Chondrocyte (in vitro differentiated cells): ENCODE measurements at places on chromosomes 16 and 17. TPM values are rescaled to one million over a fixed set of nuclear protein-coding genes. Genes with fewer than 3 reads are reported as not detected.
A peak's percentile ranks its signal among the peaks of the same experiment; 100 is the strongest.

GRCh38 chr17:3879186-3879585 lies 13.7 kb downstream of the CAMKK1 start:
- no peak for DNase-seq

DNA sequence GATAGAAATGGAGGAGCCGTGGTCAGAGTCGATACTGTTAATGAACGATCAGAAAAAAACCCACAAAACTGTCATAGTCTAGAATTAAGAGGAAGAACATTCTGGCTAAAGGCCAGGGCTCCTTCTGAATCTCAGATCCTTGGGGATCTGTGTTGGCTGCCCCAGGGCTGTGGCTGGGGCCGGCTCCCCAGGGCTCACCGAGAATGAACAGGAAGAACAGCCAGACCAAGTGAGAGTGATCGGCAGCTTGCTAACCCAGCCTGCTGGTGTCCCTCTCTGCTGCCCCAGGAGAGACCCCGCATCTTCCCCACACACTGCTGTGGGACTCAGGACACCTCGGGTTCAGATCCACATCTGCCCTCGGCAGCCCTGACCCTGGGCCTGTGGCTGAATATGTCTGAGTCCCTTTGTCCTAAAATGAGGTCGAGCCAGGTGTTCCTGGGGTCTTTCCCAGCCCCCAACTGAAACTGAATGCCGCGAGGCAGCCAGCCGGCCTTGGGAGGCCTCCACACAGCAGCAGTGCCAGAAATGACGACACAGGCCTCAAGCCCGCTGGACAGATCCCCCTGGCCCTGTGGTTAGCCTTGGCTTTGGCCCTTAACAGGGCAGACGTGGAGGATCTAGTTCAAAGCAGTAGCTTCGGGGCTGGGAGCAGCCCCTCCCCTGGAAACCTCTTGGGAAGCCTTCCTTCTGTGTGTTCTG lies 23.9 kb upstream of the CLEC18A start:
- peak; percentile 59 for DNase-seq

- DNase-seq: no peak
Observed at GRCh38 chr16:22050963-22051362, 41.4 kb upstream of the VWA3A start.

DNA sequence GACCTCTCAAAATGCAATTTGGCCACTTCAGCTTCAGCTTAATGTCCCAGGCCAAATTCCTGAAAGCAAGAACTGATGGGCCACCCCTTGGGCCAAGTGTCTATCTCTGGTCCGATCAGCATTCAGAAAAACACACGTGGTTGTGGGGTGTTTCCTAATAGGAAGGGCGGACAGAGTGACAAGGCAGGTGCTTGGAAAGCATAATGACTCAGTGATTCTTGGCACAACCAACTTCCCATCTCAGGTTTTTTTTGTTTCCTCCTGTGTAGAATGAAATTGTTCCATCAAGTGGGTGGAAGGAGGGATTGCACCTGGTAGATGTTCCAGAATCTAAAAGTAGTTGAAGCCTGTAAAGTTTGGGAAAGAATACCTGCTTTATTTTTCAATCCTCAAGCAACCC lies 155.6 kb downstream of the HS3ST2 start:
- DNase-seq: no peak

The STH gene
- total RNA-seq: not detected in 3 replicates

DNA sequence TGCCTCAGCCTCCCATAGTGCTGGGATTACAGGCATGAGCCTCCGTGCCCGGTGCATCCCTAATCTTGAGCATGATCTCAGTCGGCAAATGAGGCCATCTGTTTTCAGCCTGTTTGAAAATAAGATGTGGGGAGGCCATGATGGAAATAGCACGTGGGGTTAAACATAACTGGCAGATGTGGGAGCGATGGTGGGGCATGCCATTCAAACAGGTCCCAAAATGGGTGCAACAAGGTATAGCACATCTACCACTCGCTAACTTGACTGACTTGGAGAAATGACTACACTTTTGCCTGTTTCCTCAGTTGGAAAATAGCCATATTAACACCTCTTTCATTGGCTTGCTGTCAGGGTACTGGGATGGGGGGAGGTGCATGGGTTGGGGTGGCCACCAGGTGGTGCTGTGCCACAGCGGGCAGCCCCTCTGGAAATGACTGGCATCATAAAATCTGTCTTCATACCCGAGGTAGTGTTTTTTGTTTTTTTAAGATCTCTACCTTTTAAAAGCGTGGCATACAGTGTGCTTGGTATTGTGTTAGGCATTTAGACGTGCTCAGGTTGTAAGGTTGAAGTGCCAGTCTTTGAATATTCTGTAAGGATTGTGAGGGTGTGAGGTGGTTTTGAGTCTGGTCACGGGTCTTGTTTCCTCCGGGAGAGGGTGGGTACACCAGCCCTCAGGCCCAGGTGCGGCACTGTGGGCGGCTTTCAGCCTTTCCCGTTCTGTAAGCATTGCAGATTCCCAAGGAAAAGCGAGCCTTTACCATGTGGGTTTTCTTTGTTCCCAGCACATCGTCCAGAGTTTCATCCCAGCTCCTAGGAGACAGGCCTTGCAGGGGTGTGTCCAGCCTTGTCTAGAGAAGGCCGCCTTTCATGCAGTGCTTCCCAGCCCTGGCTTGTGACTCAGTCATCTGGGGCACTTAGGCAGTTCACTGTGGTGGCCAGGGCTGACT lies 2.9 kb upstream of the TTYH2 start:
- no peak for DNase-seq

GRCh38 chr17:2745317-2746037 lies 4.0 kb downstream of the CCDC92B start:
- no peak for DNase-seq

- DNase-seq: no peak
Observed at GRCh38 chr16:50015631-50016030, 9.4 kb upstream of the CNEP1R1 start.

GRCh38 chr17:38544839-38545209 lies 60.9 kb downstream of the SRCIN1 start:
- no peak for DNase-seq

The NOL3 gene
- total RNA-seq: 21.9 to 34.6 TPM (median 31.2 TPM) in 3 replicates

GRCh38 chr16:27025581-27025980 lies 41.1 kb upstream of the C16orf82 start:
- DNase-seq: no peak

The PLD6 gene
- total RNA-seq: 0.55 to 0.68 TPM (median 0.64 TPM) in 3 replicates

The CES3 gene
- 0.12 to 0.75 TPM (median 0.13 TPM) in 3 replicates for total RNA-seq

DNA sequence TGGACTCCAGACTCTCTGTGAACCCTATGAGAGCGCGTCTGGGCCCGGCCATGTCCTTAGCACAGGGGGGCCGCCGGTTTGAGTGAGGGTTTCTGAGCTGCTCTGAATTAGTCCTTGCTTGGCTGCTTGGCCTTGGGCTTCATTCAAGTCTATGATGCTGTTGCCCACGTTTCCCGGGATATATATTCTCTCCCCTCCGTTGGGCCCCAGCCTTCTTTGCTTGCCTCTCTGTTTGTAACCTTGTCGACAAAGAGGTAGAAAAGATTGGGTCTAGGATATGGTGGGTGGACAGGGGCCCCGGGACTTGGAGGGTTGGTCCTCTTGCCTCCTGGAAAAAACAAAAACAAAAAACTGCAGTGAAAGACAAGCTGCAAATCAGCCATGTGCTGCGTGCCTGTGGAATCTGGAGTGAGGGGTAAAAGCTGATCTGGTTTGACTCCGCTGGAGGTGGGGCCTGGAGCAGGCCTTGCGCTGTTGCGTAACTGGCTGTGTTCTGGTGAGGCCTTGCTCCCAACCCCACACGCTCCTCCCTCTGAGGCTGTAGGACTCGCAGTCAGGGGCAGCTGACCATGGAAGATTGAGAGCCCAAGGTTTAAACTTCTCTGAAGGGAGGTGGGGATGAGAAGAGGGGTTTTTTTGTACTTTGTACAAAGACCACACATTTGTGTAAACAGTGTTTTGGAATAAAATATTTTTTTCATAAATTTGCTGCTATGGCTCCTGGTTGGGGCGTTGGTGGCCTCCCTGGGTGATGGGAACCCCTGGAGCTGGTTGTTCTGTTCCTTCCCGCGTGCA lies 23.1 kb downstream of the STAT5A start:
- DNase-seq: no peak

DNA sequence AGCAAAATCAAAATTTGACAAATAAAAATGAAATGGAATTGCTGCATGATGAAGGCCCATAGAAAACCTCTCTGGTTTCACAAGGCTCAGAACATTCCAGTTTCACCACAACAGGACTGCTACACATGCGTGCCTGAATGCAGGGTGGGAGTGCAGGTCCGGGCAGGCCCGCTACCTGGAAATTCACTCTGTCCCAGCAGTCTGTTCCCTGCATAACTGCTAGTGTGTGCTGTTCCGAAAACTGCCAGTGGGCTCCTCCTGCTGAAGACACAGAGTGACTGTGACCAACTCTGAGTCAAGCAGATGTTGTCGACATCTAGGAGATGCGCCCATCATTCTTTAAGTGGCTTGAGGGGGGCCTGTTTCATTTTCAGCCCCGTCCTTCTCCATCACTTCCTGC lies 284.8 kb upstream of the MAF start:
- DNase-seq: no peak

- no peak for DNase-seq
Observed at GRCh38 chr16:57893559-57894389, 77.2 kb downstream of the CNGB1 start.

DNA sequence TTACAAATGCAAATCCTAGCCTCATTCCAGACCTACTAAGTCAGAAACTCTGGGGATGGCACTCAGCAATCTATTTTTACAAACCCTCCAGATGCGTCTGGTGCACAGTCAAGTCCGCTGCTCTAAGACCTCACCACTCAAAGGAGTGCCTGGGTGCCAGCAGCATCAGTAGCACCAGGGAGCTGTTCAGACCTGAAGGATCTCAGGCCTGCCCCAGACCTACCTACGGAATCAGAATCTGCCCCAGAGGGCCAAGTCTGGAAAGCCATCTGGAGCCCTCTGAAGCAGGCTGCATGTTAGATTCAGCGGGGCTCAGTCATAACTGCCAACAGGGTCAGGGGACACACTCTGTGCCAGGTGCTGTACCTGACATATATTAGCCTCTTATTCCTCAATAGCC lies 17.6 kb downstream of the MEOX1 start:
- DNase-seq: no peak

DNA sequence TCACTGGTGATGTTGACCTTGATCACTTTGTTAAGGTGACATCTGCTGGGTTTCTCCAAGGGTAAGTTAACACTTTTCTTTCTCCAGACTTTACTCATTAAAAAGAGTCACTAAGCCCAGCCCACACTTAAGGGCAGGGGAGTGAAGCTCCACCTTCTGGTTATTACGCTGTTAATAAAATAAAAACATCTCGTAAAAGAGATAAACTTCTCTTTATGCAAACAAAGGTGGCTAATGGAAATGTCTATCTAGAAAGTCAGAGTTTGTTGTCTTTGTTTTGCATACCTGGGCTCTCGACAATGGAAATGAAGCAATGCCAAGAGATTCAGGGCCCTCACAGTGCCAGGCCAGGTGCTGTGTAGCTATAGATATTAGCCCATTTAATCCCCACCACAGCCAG lies 134.4 kb downstream of the ZFHX3 start:
- DNase-seq: no peak

DNA sequence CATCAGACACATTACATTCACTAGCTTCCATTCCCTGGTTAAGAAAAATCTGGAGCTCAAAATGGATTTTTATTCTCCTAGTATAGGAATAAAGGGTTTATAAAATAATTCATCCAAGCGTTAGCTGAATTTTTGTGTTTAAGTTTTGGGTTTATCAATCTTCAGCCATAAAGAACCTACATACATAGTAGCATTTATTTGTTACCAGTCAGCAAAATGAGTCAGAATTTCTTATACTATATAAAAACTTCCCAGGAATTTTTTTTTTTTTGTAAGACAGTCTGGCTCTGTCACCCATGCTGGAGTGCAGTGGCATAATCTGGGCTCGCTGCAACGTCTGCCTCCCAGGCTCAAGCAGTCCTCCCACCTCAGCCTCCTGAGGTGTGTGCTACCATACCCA lies 40.2 kb upstream of the SLC12A3 start:
- no peak for DNase-seq

- DNase-seq: peak; percentile 82
Observed at GRCh38 chr16:89039756-89040155, 53.9 kb upstream of the ACSF3 start.

DNA sequence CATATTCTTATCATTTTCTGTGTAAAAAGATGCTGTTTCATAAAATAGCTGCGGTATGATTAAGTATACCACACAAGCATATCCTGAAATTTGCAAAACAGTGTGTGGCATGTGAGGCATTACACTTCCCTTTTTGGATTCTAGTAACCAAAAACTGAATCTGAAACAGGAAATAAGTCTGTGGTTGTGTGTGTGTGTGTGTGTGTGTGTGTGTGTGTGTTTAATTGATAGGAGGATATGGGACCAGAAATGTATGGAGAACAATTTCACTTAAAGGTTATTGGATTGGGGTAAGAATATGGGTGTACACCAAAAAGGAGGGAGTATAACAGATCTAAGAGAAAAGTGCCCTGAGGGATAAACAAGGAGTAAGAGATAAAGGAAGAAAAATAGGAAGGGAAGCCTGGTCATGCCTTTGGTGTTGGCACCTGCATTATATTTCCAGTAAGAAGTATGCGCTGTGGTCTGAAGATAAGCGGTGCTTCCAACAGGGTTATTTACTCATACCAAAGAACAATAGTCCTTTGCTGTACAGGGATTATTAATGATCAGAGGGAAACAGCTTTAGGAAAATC lies 4.0 kb downstream of the LYRM1 start:
- no peak for DNase-seq

The TP53TG3B gene
- not detected in 3 replicates for total RNA-seq

DNA sequence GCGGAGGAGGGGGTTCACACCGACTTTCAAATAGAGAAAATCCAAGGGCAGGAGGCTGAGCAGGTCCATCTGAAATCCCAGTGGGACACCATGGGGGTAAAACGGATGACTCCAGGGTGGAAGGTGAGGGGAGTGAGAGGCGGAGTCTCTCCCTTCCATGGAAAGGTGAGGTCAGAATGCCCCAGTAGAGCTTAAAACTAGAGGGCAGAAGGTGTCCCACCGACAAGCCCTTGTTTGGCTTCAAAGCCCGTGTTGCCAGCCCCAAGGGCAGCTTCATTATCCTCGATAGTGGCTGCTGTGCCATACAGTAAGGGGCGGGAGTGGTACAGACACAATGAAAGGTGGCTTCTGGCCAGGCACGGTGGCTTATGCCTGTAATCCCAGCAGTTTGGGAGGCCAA lies 55.7 kb downstream of the CNGB1 start:
- DNase-seq: no peak

The HID1 gene
- 4.7 to 7.7 TPM (median 5.2 TPM) in 3 replicates for total RNA-seq

The TBC1D28 gene
- not detected in 3 replicates for total RNA-seq

DNA sequence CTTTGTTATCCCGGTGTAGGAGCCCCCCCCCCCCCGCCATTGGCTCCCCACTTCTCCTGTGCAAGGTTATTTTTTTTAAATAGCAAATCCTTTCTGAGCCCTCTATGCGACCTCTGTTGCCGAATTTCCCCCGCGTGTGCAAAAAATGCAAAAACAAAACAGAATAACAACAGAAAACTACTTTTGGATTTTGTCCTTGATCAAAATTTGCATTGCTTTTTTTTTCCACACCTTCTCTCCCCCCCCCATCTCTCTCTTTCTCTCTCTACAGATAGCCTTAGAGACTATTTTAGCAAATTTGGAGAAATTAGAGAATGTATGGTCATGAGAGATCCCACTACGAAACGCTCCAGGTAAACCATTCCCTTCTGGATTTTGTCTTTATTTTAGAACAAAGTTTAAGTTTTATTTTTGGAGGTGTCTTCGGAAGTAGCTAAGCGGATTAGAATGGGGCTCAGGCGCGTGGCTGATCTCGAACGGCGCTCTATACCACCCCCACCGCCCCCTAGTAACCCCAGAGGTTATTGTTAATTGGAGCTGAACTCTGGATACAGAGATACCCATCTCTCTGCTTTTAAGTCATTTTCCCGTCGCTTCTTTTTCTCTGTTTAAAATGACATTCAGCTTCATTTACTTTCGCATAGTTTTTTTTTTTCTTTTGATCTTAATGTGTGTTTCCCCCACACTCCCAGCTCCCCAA lies 1.0 kb downstream of the MSI2 start:
- no peak for DNase-seq
